KG1 (cell line): ENCODE measurements at places on chromosomes 4 and X.

DNA sequence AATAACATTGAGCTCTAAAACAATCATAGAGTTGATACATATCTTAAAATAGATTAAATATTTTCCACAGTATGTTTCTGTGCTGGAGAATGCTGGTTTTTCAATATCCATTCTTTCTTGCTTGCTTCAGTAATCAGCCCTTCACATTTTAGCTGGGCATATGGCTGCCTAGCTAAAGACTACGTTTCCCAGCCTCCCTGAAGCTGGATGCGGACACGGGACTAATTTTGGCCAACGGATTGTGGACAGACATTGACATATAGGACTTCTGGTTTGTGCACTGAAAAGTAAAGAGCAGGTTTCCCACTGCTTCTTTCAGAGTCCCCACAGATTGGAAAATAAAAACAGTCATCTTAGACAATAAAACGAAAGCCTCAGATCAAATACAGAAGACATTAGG lies 97.3 kb downstream of the COL25A1 start:
- DNase-seq = no peak

DNA sequence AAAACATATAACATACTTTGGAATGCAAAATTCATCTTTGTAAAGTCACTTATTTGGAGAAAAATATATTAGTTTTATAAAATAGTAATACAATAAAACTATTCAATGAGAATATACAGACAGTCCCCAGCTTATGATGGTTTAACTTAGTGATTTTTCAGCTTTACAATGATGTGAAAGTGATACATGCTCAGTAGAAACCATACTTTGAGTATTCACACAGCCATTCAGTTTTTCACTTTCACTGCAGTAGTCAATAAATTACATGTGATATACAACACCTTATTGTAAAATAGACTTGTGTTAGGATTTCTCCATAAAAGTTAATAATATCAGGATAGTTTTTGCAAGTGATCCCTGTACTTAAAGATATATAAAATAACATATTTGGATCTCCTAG lies 436.0 kb downstream of the CENPC start:
- DNase-seq = no peak

- DNase-seq = peak; percentile 28
These were observed 1.1 kb upstream of the LIN54 start for GRCh38 chr4:83011689-83012199.

DNA sequence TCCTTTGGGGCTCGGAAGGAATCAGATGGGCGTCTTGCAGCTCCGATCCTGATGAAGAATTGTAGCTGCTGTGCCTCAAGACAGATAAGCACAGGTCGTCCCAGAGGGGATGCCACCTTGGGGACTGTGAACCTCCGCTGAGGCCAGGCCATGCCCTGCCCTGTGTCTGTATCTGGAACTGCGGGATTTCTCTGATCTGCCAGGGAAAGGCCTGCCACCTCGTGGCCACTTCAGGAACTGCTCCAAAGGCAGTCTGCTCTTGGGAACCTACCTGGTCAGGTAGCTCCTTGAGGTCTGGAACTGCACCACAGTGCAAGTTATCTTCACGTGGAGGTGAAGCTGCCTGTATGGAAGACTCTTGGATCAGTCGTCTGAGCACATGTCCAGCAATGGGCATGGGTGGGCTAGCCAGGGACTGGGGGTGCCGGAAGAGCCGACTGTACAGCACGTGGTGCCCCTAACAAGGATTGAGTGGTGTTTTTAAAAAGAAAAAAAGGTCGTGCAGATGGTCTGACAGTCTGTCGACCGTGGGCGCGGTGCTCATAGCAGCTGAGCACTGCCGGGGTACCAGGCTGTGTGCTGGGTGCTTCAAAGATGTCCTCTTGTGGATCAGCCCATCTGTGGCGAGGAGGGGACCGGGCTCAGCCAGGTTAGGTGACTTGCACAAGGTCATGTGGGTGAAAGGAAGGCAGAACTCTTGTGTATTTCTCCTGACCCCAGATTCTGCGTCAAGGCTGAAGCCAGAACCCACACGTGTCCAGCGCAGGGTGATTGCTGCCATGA lies 3.1 kb upstream of the GRPEL1 start:
- peak; percentile 67 for DNase-seq

- no peak for DNase-seq
These were observed 93.1 kb upstream of the CXorf51A start for GRCh38 chrX:146907391-146908240.

DNA sequence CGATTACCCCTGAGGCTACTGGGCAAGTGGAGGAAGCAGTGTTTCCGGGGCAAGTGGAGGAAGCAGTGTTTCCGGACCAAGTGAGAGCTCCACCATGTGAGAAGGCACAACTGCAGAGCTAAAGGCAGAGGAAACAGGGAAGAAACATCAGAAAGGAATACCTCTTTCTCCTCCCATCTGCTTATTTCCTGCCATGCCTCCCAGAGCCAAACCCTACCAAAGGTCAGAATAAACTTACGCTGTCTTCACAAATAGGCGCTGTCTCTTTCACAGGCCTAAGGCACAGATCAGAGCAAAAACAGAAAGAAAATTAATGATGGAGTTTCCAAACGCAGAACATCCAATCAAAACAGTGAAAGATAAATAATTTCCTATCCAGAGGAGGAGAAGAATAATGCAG lies 153.0 kb downstream of the ATOH1 start:
- no peak for DNase-seq

DNA sequence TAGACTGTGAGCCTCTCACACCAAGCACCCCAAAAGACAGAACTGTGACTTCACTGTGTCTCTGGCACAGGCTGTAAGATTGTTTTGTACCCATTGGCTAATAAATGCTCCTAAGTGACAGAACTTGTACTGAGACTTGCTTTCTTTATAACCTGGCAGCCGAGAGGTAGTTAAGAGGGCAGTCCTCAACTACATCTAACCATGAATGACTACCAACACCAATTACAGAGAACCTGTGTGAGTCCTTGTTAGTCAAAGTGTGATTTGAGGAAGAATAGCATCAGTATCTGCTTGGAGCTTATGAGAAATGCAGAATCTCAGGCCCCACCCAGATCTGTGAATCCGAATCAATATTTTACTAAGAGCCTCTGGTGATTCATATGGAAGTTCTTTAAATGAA lies 154.0 kb upstream of the FTHL17 start:
- no peak for DNase-seq

DNA sequence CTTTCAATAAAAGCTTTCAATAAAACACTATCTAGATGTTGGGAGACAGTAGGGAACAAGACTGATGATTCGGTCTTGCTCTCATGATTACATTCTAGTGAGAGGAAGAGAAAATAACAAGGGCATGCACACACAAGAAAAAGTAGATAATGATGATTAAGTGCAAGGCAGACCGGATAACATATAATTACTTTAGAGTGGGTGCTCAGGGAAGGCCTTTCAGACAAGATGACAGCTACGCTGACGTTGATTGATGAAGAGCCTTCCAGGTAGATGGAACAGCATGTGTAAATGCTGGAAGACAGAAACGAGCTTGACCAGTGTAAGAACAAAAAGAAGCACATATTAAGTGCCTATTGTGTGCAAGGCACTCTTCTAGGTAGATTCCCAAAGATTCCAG lies 43.4 kb downstream of the TXK start:
- no peak for DNase-seq

DNA sequence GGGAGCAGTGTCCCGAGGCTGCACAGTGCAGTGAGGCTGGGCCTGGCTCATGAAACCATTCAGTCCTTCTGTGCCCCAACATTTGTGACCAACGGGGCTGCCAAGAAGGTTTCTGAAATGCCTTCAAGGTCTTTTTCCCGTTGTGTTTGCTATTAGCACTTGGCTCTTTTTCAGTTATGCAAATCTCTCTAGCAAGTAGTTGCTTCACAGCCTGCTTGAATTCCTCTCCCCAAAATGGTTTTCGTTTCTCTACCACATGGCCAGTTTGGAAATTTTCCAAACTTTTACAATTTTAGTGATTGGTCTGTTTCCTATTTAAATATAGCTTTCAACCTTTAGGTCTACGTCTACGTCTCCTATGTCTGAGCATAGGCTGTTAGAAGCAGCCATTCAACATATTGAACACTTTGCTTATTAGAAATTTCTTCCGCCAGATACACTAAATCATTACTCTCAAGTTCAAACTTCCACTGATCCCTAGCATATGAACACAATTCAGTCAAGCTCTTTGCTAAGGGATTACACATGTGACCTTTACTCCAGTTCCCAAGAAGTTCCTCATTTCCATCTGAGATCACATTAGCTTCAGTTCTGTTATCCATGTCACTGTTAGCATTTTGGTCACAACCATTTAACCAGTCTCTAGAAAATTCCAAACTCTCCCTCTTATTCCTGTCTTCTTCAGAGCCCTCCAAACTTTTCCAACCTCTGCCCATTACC lies 901.8 kb downstream of the GLUD2 start:
- DNase-seq = no peak

DNA sequence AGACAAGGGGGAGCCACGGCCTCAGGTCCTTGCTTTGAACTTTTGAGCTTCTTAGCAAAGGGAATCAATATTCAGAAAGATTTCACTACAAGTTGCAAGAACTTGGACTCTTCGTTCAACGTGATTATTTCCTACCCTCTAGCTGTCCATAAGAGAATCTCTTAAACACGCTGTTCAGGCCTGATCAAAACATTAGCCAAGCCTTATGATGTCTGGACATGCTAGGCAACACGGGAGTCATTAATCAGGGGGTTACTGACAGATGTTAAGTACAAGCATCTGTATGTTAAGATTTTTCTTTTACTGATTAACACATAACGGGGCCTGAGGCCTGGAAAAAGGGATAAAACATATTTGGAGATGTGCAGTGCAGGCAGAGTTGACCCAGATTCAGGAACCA lies 138.9 kb upstream of the IL1RAPL2 start:
- no peak for DNase-seq

DNA sequence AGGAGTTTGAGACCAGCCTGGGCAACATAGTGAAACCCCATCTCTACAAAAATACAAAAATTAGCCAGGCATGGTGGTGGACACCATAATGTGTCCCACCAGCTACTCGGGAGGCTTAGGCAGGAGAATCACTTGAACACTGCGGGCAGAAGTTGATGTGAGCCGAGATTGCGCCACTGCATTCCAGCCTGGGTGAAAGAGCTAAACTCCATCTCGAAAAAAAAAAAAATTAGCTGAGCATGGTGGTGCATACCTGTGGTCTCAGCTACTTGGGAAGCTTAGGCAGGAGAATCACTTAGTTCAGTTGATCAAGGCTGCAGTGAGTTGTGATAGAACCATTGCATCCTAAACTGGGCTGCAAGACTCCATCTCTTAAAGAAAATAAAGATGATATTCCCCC lies 91.2 kb downstream of the PLS3 start:
- DNase-seq = no peak

- DNase-seq = no peak
These were observed 113.5 kb downstream of the PHF8 start for GRCh38 chrX:53930515-53931380.

DNA sequence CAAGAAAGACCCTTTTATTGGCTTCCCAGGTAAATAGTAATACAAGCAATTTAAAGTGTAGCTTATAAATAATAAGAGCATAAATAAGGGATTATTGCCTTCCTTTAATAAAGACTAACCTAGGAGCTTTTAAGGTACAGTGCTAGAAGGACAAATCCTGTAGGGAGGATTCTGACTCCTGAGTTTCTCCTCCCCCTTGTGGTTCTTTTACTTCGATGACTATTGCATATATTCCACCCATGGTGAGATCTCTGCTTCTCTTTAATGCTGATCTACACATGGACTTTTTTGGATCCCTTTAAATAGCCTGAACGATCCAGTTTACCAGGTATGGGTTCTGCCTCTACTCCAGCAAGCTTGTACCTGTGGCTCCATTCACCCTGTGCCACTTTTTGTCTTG lies 2.5 kb downstream of the GALNT7 start:
- no peak for DNase-seq

DNA sequence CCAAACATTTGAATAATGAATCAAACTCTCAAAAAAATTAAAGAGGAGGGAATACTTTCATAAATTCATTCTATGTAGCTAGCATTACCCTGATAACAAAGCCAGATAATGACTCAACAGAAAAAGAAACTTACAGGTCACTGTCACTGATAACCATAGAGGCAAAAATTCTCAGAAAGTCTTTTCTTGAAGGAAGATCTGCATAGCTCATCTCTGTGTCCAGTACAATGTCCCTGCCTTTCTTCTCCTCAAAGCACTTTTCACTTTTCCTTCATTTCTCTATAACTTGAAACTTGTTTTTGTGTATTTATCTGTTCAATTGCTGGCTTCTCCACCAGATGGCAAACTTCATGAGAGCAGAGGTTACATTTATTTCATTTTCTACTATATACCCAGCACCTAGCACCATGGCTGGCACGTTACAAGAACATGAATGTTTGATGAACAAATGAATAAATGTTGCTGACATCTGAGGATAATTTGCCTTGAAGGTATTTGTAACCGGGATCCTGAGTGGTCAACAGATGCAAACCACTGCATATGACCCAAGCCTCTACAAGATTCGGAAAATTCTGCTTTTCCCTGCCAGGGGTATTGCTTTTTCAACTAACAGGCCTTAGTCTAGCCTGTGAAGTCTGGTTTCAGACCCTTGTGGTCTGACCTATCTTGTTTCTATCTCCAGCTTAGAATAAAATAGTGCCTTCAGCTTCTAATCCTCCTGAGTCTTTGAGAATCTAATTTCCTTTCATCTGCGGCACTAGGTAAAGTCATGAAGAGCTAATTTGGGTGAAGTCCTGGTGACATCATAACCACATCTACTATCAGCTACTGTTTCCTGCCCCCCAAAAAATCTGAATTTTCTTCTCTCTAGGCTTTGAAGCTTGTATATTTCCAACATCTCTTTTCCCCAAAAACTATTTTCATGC lies 52.5 kb upstream of the ANTXR2 start:
- peak; percentile 80 for DNase-seq

- no peak for DNase-seq
These were observed 273.7 kb downstream of the HNRNPD start for GRCh38 chr4:82099928-82100579.

- DNase-seq = no peak
These were observed 108.7 kb upstream of the ATP6AP2 start for GRCh38 chrX:40471965-40472648.

DNA sequence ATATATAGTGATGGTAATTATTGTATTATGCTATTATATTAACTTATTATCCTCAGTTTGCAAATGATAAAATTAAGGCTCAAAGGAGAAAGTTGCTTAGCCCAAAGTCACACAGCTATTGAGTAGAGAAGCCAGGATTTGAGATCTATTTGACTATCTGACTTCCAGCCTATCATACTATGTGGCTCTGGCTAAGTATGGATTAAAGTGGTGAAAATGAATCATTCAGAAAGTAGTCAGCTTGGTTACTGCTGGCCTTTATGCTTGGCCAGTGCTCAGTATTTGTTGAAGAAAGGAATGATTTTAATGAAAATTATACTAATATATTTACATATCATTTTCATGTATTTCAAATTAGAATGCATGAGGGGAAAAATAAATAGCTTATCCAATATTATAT lies 219.8 kb downstream of the SHROOM3 start:
- DNase-seq = no peak

DNA sequence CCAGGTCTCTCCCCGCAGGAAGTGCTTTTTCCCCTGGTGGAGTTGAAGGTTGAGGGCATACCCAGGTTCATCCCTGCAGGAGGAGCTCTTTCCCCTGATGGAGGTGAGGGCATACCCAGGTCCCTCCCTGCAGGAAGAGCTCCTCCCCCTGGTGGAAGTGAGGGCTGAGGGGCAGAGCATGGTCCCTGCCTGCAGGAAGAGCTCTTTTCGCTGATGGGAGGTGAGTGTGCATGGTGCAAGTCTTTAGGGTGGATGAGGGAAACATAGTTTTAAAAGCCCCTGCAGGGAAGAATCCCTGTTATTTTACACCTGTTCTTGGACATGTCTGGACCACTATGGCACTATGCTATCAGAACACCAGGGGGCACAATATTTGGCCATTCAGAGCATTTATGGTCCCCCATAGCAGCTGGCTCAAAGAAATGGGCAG lies 43.7 kb upstream of the PUDP start:
- DNase-seq = no peak

- no peak for DNase-seq
These were observed 37.8 kb downstream of the SNX25 start for GRCh38 chr4:185247151-185247550.
